ENCODE measurements at places on chromosomes 4 and X.

DNA sequence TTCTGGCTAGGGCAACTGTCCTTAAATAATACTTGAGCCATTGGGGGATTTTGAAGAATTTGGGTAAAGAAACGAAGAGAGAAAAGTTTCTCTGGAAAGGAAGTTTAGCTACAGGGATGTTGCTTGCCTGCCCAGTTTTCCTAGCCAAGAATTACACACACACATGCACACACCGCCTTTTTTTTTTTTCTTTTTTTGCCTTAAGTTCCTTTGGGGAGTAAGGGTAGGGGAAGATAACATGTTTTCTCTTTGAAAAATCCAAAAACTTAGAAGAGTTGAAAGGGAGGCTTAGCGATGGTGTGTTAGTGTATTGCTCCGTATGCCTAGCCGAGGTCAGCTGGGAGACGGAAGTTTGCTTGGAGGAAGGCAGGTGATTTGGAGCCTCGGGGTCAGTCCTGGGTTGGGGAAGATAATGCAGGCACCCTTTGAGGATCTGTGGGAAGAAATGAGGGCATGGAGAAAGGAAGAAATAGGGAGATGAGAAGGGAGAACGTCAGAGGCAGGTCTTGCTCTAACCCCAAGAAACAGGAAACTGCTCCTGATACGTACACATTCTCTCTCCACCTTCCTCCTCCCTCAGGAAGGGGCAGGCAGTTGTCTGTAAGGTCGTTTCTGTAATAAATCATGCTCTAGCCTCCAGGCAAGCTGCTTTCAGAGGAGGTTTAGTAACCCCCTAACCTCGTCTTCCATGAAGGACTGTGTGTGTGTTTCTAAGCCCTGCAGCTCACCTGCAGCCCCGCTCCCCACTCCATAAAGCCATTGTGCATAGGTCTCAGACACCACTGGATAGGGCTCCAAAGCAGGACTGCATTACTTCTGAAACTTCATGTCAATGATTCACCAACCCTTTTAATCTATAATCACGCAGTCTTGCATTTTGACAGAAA, 10.5 kb downstream of the KLF3 start:
- DNase-seq = no peak

DNA sequence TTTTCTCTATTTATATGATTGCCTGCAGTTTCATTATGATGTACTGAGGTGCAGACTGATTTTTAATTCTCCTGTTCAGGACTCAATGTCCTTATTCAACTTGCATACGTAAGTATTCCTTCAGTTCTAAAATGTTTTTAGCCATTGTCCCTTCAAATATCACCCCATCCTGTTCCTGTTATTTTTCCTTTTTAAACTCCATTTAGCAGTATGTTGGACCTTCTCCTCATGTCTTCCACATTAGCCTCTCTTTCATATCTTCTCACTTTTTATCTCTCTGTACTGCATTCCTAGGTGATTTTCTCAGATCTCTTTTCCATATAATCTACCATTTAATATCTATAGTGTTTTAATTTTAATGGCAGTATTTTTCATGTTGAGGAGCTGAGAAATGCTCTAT, 317.7 kb downstream of the NR3C2 start:
- no peak for DNase-seq

DNA sequence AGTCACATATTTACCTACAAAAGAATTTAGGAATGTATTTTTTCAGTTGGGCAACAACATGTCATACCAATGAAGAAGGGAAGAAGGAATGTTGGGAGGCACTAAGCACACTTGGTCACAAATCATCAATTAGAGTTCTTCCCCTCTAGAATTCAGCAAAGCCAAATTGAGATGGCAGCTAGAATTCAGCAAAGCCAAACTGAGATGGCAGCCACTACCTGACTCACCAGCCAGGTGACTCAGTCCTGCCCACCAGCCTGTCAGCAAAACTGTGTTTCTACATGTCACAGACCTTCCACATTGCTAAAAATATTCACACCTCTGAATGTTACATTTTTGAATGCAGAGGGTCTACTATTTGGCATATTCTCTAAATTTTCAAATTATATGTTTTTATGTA, 63.2 kb upstream of the NOCT start:
- DNase-seq = no peak

DNA sequence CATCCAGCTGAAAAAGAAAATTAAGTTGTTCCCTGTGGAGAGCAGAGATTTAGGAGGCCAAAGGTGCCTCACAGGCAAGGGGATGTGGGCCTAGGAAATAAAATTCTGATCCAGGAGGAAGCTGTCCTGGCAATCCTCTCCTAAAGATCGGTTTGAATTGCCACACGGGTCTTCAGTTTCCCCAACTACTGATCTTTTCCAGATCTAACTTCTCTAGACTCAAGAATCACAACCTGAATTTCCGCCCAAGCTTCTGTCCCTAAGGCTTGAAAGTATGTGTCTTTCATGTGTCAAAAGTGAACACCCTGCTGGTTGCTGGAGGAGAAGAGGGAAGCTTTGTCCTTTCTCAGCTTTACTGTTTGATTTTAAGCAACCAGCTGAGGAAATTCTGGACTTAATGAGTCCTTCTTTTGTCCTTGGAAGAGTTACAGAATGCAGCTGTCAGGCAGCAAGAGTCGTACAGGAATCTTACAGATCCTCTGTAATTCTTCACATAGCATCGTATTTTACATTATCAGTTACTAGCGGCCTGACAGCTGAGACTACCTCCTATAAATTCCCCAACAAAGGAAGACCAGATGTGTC, 93.8 kb downstream of the INPP4B start:
- DNase-seq = no peak

GRCh38 chr4:6782846-6783110, 251 bp downstream of the KIAA0232 start:
- DNase-seq = no peak

DNA sequence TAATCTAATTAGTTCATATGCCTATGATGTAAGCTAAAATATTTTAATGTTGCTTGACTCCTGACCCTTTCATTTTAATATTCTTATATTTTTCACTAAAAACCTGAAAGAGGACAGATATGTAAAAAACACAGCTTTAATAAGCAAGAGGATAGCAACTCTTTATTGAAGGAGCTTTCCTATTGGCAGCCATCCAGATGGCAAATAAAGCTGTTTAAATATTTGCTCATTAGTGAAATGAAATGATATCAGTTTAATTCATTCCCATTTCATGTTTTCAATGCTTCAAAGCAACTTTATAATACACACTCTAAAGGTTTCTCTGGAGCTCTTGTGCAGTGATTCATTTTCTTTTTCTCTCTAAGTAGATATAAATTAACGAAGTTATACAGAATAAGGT, 473.4 kb downstream of the PCDH7 start:
- no peak for DNase-seq

DNA sequence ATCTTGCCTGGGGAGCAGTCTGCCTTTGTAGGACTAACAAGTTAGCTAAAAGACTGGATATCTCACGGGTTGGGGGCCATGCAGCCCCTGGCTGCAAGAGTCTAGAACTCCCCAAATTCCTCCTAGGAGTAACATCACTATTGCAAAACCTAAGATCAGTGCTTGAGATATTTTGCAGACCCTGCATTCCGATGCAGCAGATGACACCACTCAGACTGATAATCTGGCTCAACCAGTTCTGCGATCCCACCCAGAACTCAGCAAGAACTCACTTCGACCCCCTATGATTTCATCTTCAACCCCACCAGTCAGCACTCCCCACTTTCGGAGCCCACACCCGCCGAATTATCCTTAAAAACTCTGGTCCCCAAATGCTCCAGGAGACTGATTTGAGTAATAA, 834.0 kb downstream of the C4orf33 start:
- no peak for DNase-seq

DNA sequence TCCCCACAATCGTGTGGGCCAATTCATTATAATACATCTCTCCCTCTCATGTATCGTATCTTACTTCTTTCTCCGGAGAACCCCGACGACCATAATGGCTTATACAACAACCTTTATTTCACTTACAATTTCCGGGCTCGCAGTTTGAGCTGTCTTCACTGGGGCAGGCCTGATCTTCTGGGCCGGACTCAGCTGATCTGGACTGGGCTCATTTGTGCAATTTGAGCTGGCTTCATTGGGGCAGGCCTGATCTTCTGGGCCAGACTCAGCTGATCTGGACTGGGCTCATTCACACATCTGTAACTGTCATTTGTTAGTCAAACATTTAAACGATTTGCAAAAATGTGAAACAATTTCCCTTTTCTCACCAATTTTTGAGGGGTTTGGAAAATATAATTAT, 171.5 kb upstream of the FRG1 start:
- DNase-seq = no peak

- no peak for DNase-seq
Measured at GRCh38 chr4:115260195-115260594, 146.8 kb upstream of the NDST4 start.

GRCh38 chr4:153137677-153138630, 66.3 kb upstream of the TRIM2 start:
- DNase-seq = no peak

GRCh38 chr4:110550260-110550659, 72.6 kb downstream of the PITX2 start:
- DNase-seq = no peak

DNA sequence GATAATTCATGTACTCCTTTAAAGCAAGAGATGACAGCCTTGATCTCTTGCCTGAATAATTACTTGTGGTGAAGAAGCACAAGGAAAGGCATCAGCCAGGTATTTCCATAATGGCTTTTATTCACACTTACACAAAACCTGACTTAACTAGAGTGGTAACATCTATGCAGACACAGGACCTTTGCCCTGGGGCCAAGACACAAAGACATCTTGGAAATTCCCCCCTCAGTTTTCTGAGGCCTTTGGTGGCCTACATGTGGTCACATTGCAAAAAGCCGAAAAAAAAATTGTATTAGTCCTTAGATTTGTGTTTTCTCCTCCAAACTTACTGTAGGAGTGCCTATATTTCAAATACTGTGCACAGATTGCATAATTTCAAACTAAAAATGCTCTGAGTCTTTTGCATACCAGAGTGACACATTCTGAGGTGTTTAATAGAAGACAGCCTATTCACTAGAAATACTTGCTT, 172.4 kb downstream of the PDGFC start:
- peak; percentile 13 for DNase-seq

GRCh38 chrX:12007881-12008280, 130.4 kb upstream of the FRMPD4 start:
- DNase-seq = no peak

DNA sequence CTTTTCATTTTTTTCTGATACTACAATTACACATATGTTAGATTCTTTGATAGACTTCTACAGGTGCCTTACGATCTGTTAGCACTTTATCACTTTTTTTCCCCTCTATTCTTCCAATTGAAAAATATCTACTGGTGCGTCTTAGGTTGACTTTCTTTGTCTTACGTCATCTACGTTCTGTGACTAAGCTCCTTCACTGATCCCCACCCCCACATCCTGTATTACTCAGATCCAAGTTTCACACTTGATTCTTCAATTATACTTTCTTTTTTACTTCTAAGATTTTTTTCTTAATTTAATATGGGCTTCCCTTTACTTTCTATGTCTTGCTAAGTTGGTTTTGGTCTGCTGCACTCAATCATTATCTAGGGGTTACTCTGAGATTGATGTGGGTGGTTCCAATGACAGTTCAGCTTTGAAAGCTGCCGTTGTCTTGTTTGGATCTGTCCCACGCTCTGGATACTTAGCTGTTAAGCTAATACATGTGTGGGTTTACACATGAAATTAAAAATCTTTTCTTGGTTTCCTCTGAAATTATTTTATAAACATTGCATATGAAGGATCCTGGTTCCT, 1321.1 kb downstream of the RAPGEF2 start:
- DNase-seq = no peak

- peak; percentile 14 for DNase-seq
Measured at GRCh38 chr4:12724510-12724909, 759.6 kb downstream of the RAB28 start.

- DNase-seq = no peak
Measured at GRCh38 chr4:111689214-111689613, 456.0 kb upstream of the FAM241A start.

DNA sequence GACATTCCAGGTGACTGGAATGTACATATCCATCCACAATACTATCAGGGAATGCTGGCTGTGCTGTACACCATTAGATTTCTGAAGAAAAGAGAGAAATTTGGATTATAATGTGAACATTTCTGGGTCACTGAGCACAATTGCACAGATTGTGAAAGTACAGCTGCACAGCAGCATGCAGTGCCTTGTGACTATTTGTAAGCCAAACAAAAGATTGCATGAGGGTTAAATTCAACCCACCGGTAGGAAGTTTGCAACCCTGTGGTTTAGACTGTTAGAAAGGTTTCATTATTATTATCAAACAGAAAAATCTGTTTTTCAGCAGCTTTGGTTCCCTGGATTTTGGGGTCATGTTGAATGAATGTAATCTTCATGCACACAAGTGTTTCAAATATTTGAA, 24.5 kb downstream of the DDIT4L start:
- DNase-seq = peak; percentile 3

- DNase-seq = no peak
Measured at GRCh38 chr4:173919196-173919595, 364.3 kb downstream of the FBXO8 start.

DNA sequence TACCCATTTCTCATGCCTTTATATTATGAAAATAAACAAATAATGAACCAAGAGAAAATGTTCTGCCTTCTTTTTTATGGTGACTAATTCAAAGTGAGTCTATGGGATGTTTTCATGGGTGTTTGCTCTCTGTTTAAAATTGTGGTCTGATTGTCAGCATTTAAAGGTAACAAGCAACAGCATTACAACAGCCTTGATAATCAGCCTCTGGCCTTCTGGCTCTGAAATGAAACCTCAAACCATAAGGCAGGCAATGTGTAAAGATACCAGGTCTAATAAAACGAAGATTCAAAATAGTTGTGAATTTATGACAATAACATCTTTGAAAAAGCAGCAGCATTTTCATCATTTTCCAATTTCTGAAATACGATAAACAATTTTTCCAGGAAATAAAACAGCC, 63.7 kb downstream of the FAM13A start:
- DNase-seq = no peak

GRCh38 chr4:117678861-117679260, 355.4 kb upstream of the NDST3 start:
- DNase-seq = no peak

GRCh38 chr4:82705928-82706300, 92.7 kb downstream of the SCD5 start:
- no peak for DNase-seq

GRCh38 chr4:168758351-168758876, 251.6 kb downstream of the CBR4 start:
- no peak for DNase-seq

DNA sequence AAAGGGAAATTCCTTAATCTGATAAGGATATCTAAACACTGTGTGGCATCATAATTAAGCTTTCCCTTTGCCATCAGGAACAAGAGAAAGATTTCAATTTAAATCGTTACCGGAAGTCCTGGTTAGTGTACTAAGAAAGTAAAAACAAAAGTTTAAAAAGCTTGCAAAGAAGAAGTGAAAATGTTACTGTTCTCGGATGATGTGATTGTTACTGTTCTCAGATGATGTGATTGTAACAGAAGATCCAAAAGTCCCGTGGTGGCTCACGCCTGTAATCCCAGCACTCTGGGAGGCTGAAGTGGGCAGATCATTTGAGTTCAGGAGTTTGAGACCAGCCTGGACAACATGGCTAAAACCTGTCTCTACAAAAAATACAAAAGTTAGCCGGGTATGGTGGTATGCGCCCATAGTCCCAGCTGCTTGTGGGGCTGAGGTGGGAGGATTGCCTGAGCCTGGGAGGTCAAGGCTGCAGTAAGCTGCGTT, 62.5 kb downstream of the RGS12 start:
- DNase-seq = peak; percentile 72

- DNase-seq = no peak
Measured at GRCh38 chrX:29155286-29155685, 568.0 kb downstream of the IL1RAPL1 start.

- DNase-seq = no peak
Measured at GRCh38 chr4:86117705-86118302, 242.0 kb downstream of the MAPK10 start.

Data from suppressor macrophage (primary cell).